ENCODE measurements at places on chromosomes 16 and 17.

DNA sequence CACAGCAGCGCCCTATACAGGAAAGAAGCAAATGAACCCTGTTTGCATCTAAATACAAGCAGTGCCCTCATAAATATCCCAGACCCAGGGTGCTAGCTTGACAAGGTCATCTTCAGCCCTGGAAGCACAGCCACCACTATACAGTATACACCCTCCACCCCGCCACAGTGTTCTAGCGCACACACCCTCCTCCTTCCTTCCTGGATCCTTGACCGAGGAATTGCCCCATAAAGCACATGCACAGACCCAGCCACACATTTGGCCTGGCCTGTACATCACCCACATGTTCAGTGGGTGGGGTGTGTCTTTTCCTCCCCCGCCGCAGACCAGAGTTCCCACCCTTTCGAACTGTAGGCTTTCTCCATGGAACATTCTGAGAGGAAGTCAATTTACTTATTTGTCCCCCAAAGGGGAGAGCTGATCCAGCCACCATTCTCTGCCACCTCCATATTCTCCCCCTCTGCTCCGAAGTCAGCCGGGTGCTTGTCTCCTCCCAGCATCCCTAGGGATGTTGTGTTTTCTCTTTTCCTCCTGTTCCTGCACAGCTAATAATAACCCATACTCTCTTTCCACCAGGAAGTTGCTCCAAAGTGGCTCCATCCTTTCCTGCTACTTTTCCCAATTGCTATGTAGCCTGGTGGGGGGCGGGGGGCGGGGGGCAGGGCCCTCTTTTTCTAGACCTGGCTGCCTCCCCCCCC is 6.6 kb downstream of the ABI3 start:
- no peak for DNase-seq

DNA sequence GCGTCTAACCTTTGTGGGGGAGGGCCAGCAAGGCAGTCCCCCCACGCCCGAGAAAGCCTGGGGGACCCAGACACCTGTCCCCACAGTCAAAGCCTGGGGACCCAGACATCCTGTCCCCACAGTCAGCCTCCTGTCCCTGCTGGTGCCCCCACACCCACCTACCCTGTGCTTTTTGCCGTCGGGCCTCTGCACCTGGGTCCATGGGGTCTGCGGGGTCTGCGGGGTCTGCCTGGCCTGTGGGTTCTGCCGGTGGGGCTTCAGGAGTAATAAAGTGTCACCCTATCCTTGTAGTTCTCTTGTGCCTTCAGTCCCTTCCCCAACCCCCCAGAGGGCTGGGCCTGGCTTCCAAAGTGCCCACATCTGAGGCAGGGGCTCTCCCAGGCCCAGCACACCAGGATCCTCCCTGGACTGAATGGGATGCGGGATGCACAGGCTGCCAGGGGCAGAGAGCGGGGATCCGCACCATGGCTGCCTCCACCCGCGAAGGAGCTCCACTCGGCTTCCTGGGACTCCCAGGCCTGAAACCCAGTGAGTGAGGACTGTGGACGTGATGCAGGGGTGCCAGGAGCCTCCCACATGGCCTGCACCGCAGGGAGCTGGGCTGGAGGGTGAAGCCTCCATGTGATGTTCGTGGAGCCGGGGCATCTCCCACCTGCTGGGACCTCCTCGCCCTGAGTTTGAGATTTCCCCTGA is 16.3 kb upstream of the DPEP1 start:
- DNase-seq, result no peak

GRCh38 chr17:64661976-64662773 is at the start of gene SMURF2:
TSS of gene SMURF2 (minus strand) at chr17:64662307. CDS start at chr17:64661880, 427 bp downstream.
- peak; percentile 74 for DNase-seq

- no peak for DNase-seq
Measured at GRCh38 chr17:72775237-72775636, 317.3 kb downstream of the SLC39A11 start.

DNA sequence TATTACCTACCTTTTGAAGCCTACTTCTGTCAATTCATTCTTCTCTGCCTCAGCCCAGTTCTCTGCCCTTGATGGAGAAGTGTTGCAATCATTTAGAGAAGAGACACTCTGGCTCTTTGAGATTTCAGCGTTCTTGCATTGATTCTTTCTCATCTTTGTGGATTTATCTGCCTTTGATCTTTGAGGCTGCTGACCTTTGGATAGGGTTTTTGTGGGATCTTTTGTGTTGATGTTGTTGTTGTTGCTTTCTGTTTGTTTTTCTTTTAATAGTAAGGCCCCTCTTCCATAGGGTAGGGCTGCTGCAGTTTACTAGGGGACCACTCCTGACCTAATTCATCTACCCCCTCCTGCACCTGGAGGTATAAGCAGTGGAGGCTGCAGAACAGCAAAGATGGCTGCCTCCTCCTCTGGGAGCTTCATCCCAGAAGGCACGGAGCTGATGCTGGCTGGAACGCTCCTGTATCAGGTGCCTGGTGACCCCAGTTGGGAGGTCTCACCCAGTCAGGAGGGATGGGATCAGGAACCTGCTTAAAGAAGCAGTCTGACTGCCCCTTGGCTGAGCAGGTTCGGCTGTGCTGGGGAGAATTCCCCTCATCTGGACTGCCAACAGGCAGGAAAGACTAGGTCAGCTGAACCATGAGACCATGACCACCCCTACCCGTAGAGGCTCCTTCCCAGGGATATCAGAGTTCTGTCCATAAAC is 28.0 kb downstream of the NFATC3 start:
- no peak for DNase-seq

GRCh38 chr17:59401725-59402124 is 70.3 kb downstream of the YPEL2 start:
- no peak for DNase-seq

GRCh38 chr16:56072096-56072495 is 119.2 kb upstream of the GNAO1 start:
- no peak for DNase-seq

GRCh38 chr17:39627047-39627711 is 427 bp downstream of the PPP1R1B start:
- no peak for DNase-seq

DNA sequence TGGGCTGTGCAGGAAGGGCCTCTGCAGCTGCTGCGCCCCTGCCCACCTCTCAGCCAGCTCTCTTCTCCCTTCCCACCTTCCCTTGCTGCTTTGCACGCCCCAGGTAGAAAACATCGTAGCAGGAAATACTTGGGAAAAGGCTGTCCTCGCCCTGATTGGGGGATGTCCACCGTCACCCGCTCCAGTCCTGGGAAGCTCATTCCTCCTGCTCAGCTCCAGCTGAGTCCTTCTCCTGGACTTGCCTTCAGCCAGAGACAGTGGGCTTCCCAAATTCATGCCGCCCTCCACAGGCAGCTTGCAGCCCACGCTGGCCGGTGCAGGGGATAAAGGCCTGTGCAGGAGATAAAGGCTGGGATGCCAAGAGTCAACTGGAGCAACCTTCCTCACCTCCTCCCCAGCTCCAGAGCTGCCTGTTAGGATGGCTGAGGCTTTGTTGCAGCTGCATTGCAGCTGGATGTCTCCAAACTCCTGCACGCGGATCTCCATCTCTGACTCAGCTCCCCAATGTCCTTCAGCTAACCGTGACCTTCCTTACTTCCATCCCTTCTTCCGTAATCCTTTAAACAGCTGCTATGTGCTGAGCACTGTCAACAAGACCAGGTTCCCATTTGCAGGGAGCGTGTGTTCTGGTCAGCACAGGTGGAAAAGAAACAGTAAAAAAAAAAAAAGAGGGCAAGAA is 402.0 kb upstream of the TNRC6C start:
- DNase-seq, result no peak

- DNase-seq, result no peak
Measured at GRCh38 chr16:71769222-71769621, 39.4 kb downstream of the AP1G1 start.

DNA sequence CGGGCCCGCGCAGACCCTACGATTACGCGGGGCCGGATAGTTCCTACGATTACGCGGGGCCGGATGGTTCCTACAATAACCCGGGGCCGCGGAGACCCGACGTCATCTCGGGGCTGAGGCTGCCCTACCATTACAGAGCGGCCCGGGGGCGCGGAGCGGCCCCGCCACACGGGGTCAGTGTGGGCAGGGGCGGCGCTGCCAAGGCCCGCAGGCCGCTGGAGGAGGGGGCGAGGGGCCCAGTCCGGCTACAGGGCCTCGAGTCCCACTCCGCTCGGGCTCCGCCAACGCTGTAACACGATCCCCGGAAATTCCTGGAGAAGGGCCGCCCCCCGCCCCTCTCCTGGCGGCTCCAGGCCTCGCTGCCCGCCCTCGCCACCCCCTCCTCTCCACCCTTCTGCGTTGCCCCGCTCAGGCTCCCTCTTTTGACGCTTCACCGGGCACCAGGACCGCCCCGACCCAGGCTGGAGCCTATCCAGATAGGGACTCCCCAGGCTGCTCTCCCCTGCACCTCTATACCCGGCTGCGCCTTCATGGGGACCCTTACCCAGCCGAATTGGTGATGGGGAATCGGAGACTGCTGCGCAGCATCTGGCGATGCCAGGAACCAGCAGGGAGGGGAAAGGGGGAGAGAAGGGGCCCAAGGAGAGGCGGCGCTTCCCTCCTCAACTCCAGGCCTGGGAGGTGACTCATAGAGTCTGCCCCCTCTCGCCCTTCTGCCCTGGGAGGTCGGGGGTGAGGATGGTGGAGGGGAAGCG is at the start of gene RAB34:
RAB34 (minus strand) TSS at position 291 of the 755 bp plus-strand sequence. CDS start 602 bp downstream, outside the sequence.
- DNase-seq, result no peak

DNA sequence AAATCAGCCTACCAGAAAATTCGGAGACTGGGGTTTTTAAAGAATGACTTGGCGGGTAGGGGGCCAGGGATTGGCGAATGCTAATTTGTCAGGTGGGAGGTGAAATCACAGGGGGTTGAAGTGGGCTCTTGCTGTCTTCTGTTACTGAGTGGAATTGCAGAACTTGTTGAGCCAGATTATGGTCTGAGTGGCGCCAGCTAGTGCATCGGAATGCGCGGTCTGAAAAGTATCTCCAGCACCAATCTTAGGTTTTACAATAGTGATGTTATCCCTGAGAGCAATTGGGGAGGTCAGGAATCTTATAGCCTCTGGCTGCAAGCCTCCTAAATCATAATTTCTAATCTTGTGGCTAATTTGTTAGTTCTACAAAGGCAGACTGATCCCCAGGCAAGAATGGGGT is 762 bp upstream of the RBL2 start:
- no peak for DNase-seq

DNA sequence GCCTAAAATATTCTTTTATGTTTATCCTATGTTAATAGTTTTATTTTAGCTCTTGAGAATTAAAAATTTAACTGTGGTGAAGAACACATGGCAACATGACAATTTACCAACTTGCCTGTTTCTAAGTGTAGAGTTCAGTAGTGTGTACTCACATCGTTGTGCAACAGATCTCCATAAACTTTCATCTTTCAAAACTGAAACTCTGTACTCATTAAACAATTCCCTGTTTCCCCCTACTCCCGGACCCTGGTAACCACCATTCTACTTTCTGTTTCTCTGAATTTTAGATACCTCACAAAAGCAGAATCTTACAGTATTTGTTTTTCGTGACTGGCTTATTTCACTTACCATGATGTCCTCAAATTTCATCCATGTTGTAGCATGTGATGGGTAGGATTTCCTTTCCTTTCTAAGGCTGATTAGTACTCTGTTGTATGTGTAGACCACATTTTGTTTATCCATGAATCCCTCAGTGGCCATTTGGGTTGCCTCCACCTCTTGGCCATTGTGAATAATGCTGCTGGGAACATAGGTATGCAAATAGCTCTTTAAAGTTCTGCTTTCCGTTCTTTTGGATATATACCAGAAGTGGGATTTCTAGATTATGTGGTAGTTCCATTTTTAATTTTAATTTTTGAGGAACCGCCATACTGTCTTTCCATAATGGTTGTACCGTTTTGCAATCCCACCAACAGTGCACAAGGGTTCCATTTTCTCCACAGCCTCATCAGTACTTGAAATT is 17.4 kb downstream of the IST1 start:
- DNase-seq, result no peak

GRCh38 chr17:37672548-37673078 is 29.4 kb upstream of the DDX52 start:
- DNase-seq, result no peak

DNA sequence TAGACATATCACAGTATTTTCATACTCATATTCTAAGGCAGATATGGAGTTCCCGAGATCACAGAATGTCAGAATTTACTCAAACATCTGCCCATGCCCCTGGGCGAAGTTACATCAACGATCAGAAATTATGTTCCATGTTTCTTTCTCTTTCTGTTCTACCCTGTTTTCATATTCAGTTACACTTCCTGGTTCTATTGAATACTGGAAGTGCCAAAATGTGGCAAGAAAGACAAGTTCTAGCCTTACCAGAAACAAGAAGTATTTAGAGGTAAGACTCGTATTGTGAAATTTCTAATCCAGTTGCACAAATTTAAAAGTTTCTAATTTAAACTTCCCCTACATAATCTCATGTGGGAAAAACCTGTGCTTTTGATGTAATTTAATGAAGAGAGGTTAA is 36.1 kb downstream of the KCNJ2 start:
- DNase-seq, result no peak

- DNase-seq, result no peak
Measured at GRCh38 chr16:54412037-54412436, 125.5 kb upstream of the IRX3 start.

DNA sequence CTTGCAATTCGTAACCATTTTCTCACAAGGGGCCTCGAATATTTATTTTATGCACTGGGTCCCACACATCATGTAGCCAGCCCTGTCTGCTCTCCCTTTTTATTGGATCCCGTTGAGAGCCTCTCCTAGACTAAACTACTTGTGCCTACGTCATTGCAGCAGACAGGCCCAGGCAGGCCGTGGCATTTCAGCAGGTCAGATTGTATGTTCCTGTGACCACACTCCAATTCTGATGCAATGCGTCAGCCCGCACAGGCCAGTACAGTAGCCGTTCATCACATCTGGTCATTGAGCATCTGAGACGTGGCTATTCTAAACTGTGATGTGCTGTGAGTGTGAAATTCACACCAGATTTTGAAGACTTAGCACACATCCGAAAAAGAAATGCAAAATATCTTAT is 42.2 kb downstream of the ABAT start:
- no peak for DNase-seq

DNA sequence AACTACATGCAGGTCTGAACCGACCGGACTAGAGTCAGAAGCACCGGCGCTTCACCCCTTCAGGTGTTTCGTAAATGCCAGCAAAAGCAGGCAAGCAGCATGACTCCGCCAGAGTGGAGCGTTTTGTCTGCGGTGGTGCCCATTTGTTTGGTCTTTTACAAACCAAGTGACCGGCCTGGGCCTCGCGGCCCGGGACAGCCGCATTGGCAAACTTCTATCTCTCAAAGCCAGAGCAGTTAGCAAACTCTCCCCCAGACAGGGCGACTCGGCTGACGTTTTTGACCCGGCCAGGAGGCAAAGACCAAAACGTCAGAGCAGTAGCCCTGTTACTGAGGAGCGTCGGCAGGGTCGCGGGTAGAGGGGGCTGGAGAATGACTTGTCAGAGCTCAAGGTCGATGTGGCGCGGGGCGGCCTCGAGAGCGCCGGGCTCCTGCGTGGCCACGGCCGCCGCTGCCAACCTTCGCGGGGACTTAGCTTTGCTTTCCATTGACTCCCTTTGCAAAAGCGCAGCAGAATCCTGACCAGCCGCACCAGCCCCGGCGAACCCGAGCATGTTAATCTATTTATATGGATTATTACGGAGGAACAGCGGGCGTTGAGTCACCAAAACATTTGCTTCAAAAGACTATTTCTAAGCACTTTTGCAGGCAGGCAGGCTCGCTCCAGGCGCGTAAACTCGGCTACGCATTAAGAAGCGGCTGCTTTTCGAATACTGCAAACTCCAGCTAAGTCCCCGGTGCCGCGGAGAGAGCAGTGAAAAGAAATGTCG is 763 bp upstream of the SOX9 start:
- no peak for DNase-seq

- DNase-seq, result no peak
Measured at GRCh38 chr16:55539488-55539887, 27.0 kb upstream of the CAPNS2 start.

- no peak for DNase-seq
Measured at GRCh38 chr16:57803134-57803990, 1.1 kb upstream of the KIFC3 start.
